ENCODE measurements at places on chromosomes 6 and 20.

GRCh38 chr6:41712651-41713103 is 22.7 kb downstream of the TFEB start:
- peak; percentile 44 for DNase-seq

GRCh38 chr6:52632011-52632410 is 38.9 kb upstream of the TMEM14A start:
- no peak for DNase-seq

DNA sequence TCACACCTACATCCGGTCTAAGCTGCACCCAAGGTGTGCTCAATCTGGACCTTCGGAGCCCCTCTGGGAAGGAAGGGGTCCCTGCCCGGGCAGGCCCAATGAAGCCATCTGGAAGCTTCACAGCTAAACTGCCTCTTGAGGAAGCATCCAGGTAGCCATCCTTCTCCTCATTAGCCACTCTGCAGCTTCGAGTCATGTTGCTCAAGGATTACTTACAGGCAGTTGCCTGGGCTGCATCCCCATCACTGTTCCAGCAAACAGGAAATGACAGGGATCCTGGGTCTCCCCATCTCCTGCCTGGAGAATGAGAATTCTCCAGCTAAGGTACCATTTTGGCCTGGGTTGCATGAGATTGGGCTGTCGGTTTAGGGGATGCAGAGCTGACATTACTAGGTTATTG is 91.7 kb downstream of the ERMARD start:
- no peak for DNase-seq

- DNase-seq: no peak
Measured at GRCh38 chr20:53748176-53748575, 154.5 kb upstream of the ZNF217 start.

DNA sequence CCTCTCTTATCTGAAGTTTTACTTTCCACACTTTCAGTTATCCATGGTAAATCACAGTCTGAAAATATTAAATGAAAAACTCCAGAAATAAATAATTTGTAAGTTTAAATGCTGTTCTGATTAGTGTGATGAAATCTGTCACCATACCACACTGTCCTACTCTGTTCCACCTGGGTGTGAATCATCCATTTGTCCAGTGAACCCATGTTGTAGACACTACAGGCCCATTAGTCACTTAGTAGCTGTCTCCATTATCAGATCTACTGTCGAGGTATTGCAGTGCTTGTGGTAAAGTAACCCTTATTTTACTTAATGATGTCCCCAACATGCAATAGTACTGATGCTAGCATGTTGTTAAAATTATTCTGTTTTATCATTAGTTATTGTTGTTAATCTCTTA is 29.2 kb upstream of the MMS22L start:
- no peak for DNase-seq

Measured in AG10803 (cell line).